ENCODE measurements at places on chromosomes 4 and X.

DNA sequence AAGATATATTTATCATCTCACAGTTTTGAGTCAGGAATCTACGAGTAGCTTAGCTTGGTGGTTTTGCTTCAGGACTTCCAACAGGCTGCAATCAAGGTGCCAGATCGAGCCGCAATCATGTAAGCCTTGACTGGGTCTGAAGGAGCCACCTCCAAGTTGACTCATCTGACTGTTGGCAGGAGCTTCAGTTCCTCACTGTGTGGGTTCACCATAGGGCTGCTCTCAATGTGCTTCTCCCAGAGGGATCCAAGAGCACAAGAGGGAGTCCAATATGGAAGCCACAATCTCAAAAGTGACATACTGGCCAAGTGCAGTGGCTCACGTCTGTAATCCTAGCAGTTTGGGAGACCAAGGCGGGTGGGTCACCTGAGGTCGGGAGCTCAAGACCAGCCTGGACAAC is 26.5 kb downstream of the DCHS2 start:
- no peak for DNase-seq

- no peak for DNase-seq
These were observed 86.7 kb downstream of the OR13H1 start for GRCh38 chrX:131630534-131630933.

DNA sequence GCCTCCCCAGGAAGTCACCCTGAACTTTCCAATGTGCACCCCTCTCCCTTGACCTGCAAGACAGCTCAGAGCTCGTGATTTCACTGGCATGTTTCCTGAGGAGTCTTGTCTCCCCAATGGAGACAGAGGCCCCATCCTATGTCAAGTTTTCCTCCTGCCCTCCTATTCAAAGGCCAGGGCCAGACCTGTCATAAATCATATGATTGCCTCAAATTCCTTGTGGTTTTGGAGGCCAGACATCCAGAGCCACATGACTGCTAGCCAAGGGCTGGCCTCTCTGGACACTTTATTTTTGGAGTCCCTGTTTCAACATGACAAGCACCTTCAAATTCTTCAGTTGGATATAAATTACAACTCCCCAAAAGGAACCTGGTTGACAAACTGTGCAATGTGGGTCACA is 76.0 kb upstream of the TFDP3 start:
- DNase-seq = no peak

- no peak for DNase-seq
These were observed 35.3 kb downstream of the AREG start for GRCh38 chr4:74480267-74480666.

DNA sequence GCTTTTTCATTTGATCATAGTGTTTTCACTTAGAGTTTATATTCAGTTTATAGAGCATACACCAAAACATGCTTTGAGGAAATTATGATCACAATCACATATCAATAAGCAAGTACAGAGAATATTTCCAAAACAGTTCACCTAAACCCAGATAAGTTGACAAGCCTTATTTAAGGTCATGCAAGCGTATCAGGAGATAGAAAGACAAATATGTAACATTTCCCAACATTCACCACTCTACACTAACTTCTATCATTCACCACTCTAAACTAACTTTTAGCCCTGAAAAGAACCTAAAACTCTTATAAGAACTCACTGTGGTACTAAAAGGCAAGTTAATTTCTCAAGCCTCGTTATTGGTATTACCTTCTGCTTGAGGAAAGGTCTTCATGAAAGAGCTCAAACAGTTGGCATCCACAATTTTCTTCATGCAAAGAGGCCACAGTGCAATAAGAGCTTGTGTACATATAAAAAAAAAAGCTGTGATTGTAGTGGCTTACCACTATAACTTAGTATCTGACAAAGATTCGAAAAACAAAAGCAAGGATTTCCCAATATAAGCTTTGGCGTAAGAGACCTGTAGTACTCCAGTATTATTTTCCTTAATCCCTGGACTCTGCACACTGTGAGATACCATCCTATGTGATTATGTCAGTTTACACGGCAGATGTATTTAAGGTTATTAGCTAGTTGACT is 903.3 kb downstream of the STIM2 start:
- DNase-seq = no peak

DNA sequence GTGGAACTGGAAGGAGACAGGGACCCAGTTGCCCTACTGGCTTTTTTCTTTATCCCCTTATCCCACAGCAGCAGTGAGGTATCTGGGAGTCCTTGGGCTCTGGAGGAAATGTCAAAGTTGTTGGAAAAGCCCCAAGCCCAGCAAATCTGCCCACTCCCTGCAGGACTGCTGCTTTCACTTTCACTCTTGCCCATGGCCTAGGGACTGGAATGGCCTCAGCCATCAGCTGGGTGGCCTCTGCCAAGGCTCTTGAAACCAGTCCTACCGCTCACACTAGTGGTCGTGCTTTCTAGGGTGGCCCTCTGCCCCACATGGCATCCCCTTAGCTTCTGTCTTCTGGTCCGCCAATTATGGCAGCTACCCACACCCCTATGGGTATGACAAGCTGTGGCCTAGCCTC is 9.7 kb upstream of the RHOXF1 start:
- no peak for DNase-seq

DNA sequence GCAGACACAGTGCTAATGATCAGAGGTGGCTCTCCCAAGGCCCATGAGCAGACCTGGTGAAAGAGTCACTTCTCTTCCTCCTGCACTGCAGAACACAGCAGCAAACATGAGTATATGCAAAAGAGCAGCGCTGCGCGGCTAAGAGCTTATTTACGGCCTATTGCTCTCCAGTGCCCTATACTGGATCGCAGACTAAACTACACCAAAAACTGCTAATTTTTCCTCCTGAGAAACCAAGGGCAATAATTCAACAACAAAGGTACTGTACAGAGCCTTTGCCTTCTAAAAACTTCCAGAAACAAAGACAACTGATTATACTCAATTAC is 702.5 kb downstream of the ARAP2 start:
- no peak for DNase-seq

GRCh38 chrX:100662796-100663195 is 18.8 kb downstream of the SRPX2 start:
- DNase-seq = no peak

GRCh38 chr4:38610966-38611431 is 53.0 kb upstream of the KLF3 start:
- DNase-seq = no peak

DNA sequence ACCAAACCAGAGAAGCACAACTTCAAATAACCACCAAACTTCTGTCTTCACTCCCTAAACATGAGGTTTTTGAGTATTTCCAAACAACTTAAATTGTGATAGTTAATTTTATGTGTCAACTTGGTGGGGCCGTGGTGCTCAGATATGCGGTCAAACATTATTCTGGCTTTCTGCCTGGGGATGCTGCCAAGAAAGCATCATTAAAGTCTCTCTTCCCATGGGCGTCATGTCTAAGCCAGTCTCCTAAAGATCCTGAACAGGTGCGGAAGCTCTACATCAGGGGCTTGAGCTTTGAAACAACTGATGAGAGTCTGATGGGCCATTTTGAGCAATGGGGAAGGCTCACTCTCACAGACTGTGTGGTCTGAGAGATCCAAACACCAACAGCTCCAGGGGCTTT is 24.1 kb upstream of the SOD3 start:
- no peak for DNase-seq

DNA sequence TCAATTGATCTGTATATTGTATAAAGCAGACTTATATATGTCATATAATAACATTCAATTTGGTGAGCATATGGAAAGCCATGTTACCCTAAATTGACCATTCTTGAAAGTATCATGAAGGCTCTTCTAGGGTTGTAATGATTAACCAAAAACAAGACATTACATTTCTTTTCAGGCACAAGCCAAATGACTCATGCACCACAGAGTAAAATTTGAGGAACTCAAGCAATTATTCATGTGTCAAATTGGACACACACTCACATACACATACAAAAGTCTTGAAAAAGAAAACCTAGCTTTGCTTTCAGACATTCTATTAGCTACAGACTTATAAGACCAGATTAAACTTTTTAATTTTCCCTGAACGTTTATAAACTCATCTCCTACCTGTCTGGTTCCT is 146.5 kb upstream of the PCDH18 start:
- DNase-seq = no peak

Data from activated CD4-positive, CD25-positive, alpha-beta regulatory T cell (primary cell).